Pancreas (tissue), 10 donors: ENCODE measurements at places on chromosomes 4 and X. TPM values are rescaled to one million over a fixed set of nuclear protein-coding genes. Genes with fewer than 3 reads are reported as not detected.
A peak's percentile ranks its signal among the peaks of the same experiment; 100 is the strongest.

Gene GJB1
- 48.2 TPM for total RNA-seq

- no peak for DNase-seq
Measured at GRCh38 chrX:28058901-28059300, 77.7 kb upstream of the DCAF8L1 start.

DNA sequence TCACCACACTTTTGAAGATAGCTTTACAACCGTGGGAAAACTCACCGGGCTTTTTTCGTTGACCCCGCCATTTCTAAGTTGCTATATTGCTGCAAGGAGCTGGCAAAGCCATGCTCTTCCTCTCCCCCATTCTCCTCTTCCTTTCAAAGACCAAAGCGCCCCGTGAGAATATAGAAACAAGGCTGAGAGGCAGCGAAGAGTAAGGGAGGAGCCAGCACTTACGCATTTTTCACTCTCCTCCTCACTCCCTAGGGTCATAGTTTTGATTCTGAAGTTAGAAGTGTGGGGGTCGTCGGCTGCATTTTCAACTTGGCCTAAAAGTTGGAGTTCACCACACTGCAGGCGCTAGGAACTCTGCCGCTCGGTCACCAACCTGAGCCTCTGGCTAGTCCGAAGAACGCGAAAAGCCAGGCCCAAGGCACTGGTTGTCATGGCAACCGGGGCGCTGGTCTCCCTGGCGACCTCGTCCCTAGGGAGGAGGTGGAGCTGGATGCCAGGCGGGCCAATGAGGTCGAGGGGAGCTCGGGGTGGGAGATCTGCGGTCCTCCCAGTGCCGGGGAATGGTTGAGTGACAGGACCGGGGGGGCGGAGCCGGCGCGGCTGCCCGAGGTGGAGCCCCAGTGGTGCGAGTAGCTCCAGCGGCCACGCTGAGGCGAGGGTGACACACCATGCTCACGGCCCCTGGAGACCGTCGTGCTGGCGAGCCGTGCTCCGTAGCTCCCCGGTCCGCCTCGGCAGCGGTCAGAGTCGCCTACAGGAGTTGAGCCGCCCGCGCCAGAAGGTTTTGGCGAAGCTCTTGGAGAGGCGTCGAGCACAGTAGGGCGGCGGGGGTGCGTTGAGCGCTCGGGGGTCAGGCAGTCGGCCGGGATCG, at the start of gene PTPN13:
Gene PTPN13 (plus strand): TSS at position 628 of the 871 bp plus-strand sequence. CDS start 40,942 bp downstream, outside the sequence.
- DNase-seq = peak; percentile 99

DNA sequence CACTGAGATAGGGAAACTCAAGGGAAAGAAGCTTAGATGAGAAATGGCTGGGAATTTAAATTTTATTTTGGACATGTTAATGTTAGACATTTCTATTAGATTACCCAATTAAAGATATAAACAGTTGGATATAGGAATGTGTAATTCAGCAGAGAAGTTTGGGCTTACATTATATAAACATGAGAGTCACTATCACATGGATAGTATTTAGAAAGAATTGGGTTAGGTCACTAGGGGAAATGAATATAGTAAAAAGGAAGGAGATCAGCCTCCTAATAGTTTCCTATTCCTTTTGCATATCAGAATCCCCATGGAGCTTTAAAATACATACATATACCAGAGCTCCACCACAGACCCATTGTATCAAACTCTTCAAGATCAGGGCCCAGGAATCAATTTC, 19.6 kb upstream of the CXCL5 start:
- DNase-seq = no peak
